Effector memory CD4-positive, alpha-beta T cell (primary cell): ENCODE measurements at places on chromosomes 12 and 14.

GRCh38 chr14:60353420-60353819, 104.4 kb downstream of the PPM1A start:
- DNase-seq: no peak

DNA sequence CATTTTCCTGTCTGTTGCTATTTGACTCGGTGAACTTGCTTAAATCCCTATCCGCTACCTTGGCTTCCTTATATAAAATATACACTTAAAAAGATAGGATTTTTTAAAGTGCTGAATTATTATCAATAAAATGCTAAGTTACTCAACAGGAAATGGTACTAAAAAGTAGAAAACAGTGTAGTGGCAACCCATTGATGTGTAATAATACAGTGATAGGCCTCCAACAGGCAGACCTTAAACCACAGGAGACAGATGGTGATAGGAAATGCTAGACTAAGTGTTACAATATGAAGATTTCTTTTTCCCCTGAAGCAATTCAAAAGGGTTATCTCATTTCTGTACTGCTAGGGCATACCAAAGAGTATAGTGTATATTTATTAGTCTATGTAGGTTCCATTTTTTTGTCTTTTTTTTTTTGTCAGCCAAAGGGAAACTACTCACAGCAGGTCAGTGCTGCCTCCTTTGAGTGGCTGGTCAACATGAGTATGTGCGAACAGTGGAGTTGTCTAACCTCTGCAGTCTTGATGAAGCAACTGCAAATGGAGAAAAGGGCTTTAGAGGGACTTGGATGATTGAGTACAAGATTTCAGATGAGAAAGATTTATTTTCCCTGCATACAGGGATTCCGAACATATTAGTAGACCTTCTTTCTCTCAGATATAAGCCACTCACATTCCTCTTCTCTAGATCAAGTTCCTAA, 183.8 kb downstream of the ACSS3 start:
- DNase-seq: no peak

GRCh38 chr14:29955087-29955486, 27.4 kb upstream of the PRKD1 start:
- no peak for DNase-seq

DNA sequence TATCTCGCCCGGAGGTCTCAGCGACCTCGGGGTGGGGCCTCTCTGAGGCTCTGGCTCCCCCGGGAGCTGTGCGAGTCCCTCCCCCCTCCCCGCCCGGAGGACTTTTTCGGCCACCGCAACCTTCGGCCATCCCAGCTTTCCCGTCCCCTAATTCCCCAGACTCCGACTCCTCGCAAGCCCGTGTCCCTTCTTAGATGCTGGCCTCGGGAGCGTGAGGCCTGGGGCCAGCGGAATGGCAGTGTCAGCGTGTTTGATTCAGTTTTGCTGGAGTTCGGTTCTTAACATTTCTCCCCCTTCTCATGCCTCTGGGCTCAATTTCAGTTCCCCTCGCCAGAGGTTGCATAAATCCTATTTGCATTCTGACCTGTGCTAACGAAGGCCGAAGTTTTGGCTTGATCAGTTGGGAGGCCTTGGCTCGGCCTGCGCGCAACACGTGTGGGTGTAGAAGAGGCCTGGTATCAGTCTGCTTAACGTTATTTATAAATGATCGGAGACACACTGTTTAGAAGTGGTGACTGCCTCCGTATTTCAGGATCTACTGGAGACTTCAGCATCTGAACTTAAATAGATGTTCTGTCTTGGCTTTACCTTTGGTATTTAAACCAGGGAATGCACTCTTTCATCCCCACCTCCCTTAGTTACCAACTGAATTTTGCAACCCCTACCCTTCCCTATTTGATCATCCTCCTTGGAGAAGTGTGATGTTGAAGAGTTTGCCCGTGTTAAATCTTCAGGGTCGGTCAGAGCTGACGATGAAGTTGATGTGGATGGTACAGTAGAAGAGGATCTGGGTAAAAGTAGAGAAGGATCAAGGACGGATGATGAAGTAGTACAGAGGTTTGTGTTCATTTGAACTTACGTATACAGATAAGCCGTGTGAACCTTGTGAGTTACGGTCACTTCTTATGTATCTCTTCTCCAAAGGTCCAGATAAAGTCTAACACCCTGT, 851 bp downstream of the HSP90B1 start:
- DNase-seq: no peak

- DNase-seq: no peak
Measured at GRCh38 chr12:24500831-24501230, 448.1 kb downstream of the BCAT1 start.

DNA sequence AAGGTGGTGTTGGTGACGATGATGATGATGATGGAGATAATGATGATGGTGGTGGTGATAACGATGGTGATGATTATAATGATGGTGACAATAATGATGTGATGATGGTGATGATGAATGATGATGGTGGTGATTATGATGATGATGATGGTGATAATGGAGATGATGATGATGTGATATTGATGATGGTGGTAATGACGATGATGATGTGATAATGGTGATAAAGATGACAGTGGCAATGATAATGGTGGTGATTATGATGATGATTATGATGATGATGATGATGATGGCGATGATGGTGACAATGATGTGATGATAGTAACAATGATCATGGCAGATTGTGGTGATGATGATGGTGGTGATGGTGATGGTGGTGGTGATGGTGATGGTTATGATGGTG, 518.0 kb downstream of the GLT1D1 start:
- no peak for DNase-seq

GRCh38 chr14:98754343-98755020, 517.5 kb downstream of the BCL11B start:
- no peak for DNase-seq
